ENCODE measurements at places on chromosomes 6 and 20. TPM values are rescaled to one million over a fixed set of nuclear protein-coding genes. Genes with fewer than 3 reads are reported as not detected.

The ULBP2 gene
- 6.1 TPM for total RNA-seq

The CCN6 gene
- 1.5 TPM for total RNA-seq

The BCAS1 gene
- total RNA-seq = 0.04 TPM

The TJAP1 gene
- total RNA-seq = 31.7 TPM

The MYMX gene
- total RNA-seq = not detected

The CGA gene
- total RNA-seq = not detected

The CAGE1 gene
- not detected for total RNA-seq

The PLG gene
- not detected for total RNA-seq

The ANGPT4 gene
- total RNA-seq = not detected

The MAS1 gene
- not detected for total RNA-seq

The EXOC2 gene
- total RNA-seq = 32.5 TPM

The RRAGD gene
- total RNA-seq = 35.4 TPM

The GGTLC1 gene
- total RNA-seq = not detected

The IL17A gene
- not detected for total RNA-seq

The SPATS1 gene
- total RNA-seq = not detected

The PROKR2 gene
- not detected for total RNA-seq

The NFATC2 gene
- total RNA-seq = 2.9 TPM

The LY6G6C gene
- not detected for total RNA-seq

The ZSWIM1 gene
- 16.2 TPM for total RNA-seq

The HTR1B gene
- 2.3 TPM for total RNA-seq

The XRN2 gene
- 107 TPM for total RNA-seq

The CST7 gene
- not detected for total RNA-seq

The GPLD1 gene
- total RNA-seq = 1.8 TPM

The SKIC2 gene
- total RNA-seq = 43.3 TPM

The RHAG gene
- total RNA-seq = not detected

The CLIC5 gene
- total RNA-seq = 3.5 TPM

The HUS1B gene
- not detected for total RNA-seq

The VGLL2 gene
- not detected for total RNA-seq

The BFSP1 gene
- total RNA-seq = 2.1 TPM

The SGK2 gene
- total RNA-seq = 0.54 TPM

The C6orf141 gene
- 6.5 TPM for total RNA-seq

The LSM2 gene
- 78.6 TPM for total RNA-seq

The PTCRA gene
- total RNA-seq = not detected

The COQ3 gene
- 3.3 TPM for total RNA-seq

The POM121L2 gene
- not detected for total RNA-seq

The SLC18B1 gene
- 10.7 TPM for total RNA-seq
